ENCODE measurements at places on chromosomes 2 and 18. TPM values are rescaled to one million over a fixed set of nuclear protein-coding genes. Genes with fewer than 3 reads are reported as not detected.

C2orf74 gene
- total RNA-seq = 8.8 TPM

PLEK gene
- 210 TPM for total RNA-seq

MEP1B gene
- 0.35 TPM for total RNA-seq

DNA sequence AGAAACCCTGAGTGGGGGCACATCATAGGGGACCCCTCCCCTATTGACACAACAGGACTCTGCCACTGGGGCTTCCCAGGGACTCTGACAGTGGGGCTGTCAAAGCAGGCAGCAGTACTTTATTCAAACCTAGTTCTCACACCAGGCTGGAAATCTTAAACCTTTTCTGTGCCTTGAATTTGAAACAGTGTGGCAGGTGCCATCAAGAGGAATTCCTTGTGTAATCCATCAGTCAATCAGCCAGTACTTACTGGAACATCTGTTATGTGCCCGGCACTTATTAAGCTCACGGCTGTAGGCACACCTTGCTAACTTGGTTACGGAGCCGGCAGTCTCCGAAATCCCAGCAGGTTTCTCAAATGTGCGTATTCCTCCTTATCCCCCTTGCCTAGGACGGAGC, 12.0 kb downstream of the GLI2 start:
- no peak for DNase-seq
- H3K36me3 ChIP-seq = no peaks in the 10 kb centered on the region
- no peak overlapping the region for H3K4me3 ChIP-seq
- no peak overlapping the region for H3K27ac ChIP-seq

DNA sequence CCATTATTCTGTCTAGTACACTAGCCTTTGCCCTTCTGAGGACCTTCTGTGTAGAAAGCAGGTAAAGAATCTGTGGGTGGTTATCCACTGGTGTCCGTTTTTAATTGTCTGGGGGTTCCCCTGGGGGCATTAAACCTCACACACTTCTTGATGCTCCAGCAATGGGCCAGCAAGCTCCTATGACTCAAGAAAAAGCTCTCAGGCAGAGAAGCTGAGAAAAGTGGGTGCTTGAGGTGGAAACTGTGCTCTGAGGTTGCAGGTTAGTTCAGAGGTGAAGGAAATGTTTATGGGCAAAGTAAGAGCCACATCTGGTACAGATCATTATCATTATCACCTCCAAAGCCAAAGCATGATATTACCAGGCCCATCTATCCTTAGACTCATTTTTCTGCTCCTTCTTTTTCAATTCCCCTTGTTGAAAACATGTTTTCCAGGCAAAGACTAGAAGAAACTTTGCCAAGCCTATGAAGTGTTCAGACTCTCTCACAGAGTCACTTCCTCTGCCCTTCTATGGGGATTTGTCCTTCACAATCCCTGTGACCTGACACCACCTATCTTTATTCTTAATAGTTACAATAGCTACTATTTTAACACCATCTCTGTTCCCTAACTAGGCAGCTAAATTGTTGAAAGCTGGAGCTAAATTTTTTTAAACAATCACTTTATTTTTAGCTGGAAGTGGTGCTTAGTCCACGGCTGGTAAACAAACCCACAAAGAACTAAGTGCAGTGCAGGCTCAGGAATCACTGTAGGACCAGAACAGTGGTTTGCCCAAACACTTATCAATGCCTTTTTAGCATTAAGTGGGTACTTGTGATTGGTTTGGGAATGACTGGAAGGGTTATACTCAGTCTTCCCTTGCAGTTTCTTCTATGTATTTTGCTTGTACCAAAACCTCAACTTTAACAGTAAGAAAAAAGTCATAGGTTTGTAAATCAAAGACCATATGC, 512.8 kb upstream of the POU3F3 start:
- H3K27me3 ChIP-seq = no peaks in the 10 kb centered on the region
- no peak overlapping the region for H3K27ac ChIP-seq
- H3K4me3 ChIP-seq = no peak overlapping the region
- DNase-seq = no peak
- no peaks in the 10 kb centered on the region for H3K36me3 ChIP-seq

ARHGAP28 gene
- not detected for total RNA-seq

DNA sequence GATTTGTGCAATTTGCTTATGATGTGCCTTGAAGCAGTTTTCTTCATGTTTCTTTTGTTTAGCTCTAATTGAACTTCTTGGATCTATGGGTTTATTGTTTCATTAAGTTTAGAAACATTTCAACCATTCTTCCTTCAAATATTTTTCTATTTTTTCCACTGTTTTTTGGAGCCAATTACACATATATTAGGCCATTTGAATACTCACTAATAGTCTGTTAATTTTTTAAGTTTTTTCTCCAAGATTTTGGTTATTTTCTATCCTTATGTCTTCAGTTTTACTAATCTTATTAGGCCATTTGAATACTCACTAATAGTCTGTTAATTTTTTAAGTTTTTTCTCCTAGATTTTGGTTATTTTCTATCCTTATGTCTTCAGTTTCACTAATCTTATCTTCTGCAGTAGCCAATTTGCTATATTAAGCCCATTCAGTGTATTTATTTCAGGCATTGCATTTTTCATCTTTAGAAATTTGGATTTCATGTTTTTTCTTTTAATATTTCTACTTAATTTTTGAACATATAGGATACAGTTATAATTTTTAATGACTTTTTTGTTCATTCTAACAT, 9.5 kb upstream of the TMEM87B start:
- H3K27me3 ChIP-seq = no peaks in the 10 kb centered on the region
- H3K4me3 ChIP-seq = no peak overlapping the region
- H3K4me1 ChIP-seq = no peaks in the 10 kb centered on the region
- no peak overlapping the region for H3K27ac ChIP-seq
- no peaks in the 10 kb centered on the region for H3K36me3 ChIP-seq

DNA sequence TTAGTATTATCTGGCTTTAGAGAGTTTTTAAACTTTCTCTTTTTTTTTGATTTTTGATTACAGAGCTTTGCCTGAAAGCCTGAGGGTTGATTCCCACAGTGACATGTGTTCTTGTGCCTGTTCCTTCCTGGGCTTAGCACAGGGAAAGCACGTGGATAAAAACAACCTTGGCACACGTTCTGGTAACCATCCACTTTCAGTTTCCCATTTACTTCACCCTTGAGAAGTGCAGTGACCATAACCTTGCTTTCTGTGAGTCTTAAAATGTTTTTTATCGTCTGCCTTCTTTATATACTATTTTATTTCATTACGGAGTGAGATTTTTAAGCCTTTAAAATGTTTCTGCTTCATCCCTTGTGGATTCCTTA, 11.5 kb downstream of the CD226 start:
- peak overlapping the region; percentile 36 for H3K4me3 ChIP-seq
- no peaks in the 10 kb centered on the region for H3K36me3 ChIP-seq
- DNase-seq = no peak

GRCh38 chr2:112768432-112768831, 4.0 kb upstream of the CKAP2L start:
- peaks cover 16% of the 10 kb centered on the region for H3K4me1 ChIP-seq
- H3K36me3 ChIP-seq = no peaks in the 10 kb centered on the region
- H3K27me3 ChIP-seq = no peaks in the 10 kb centered on the region

DNA sequence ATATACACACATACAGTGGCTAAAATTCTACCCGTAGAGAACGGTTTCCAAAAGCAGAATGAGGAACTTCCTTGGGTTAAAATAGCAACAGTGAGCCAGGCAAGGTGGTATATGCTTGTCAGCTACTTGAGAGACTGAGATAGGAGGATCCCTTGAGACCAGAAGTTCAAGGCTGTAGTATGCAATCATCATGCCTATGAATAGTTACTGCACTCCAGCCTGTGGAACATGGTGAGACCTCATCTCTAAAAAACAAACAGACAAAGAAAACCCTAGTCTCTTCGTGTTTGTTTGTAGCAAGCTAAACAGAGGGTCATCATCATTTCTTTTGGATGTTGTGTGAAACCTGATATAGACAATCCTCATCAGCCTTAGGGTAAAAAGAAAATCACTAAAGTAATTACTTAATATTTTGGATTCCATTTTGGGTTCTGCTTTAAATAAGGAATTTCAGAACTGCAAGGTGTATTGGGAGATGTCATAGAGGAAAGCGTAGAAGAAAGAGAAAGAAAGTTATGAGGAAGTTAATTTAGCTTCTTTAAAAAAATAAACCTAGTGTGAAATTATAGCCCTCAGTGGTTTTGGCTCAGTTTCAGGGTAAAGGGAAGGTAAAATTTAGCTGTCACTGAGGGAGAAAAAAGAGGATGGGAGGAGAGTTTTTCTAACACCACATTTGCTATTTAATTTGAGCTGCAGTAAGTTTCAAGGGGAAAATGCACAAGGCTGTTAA, 46.5 kb downstream of the PLEK start:
- DNase-seq = no peak
- H3K4me1 ChIP-seq = no peaks in the 10 kb centered on the region
- H3K27me3 ChIP-seq = no peaks in the 10 kb centered on the region
- no peak overlapping the region for H3K4me3 ChIP-seq

- no peaks in the 10 kb centered on the region for H3K27me3 ChIP-seq
- H3K4me3 ChIP-seq = no peak overlapping the region
- DNase-seq = no peak
Measured at GRCh38 chr2:20675701-20676352, 8.9 kb downstream of the GDF7 start.

KCNG2 gene
- total RNA-seq = not detected

DNA sequence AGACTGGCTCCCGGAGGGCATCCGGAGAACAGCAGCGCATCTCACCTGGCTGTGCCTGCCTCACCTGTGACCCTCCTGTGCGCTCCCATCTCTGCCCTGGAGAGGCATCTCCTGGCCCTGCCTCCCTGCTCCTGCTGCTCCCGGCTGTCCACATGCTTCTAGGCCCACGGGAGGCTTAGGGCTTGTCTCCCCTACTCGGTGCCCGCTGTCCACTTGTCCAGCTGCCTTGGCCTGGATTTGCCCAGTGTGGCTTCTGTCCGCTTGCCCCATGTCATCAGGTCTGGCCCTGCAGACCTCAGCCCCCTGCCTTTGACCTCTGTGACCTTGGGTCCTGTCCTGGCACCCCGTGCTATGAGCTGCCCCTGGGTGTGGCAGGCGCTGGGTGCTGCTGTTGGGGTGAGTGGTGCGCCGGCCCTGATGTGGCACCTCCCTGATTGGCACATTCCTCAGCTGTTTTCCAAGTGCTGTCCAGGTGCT, 4.5 kb downstream of the BOK start:
- H3K27ac ChIP-seq = no peak overlapping the region
- H3K4me3 ChIP-seq = no peak overlapping the region
- no peaks in the 10 kb centered on the region for H3K4me1 ChIP-seq
- no peaks in the 10 kb centered on the region for H3K27me3 ChIP-seq

DNA sequence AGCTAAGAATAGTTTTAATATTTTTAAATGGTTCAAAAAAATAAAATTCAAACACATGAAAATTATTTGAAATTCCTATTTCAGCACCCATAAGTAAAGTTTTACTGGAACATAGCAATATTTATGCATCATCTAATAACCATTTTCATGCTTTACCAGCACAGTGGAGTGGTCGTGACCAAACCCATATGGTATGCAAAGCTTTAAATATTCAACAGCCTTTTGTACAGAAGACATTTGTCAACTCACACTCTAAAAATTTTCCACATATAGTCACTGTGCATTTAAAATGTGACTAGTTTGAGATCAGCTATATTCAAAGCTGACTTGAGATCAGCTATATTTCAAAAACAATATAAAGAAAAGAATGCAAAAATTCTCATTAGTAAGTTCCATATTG, 46.2 kb downstream of the PUM2 start:
- H3K27me3 ChIP-seq = no peaks in the 10 kb centered on the region
- H3K36me3 ChIP-seq = no peaks in the 10 kb centered on the region

CXCR1 gene
- 0.16 TPM for total RNA-seq

RAB6C gene
- total RNA-seq = not detected

DNA sequence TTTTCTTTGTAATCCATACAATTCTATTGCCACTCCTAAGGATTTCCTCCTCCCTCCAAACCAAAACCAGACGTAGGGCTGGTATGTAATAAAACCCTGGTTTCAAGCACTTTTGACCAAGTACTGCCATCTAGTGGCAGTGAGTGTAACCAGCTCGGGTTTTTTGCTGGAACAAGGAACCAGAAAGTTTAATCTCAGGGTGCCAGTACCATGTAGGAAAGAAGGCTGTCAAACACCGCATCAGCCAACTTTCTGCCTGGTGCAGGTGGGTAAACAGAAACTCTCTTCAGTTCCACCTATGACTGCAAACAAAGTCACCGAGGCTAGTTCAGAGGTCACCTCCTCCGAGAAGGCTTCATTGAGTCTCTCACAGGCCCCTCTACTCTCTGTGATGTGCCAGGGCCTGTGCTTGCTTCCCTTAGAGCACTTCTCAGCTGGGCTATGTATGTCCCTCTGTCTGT, 10.2 kb upstream of the THNSL2 start:
- no peak for DNase-seq
- H3K36me3 ChIP-seq = no peaks in the 10 kb centered on the region
- no peak overlapping the region for H3K27ac ChIP-seq
- no peak overlapping the region for H3K4me3 ChIP-seq
- H3K27me3 ChIP-seq = no peaks in the 10 kb centered on the region

ABCG8 gene
- total RNA-seq = not detected

GATA6 gene
- total RNA-seq = not detected

PROM2 gene
- 0.69 TPM for total RNA-seq
